ENCODE measurements at places on chromosomes 4 and X.

DNA sequence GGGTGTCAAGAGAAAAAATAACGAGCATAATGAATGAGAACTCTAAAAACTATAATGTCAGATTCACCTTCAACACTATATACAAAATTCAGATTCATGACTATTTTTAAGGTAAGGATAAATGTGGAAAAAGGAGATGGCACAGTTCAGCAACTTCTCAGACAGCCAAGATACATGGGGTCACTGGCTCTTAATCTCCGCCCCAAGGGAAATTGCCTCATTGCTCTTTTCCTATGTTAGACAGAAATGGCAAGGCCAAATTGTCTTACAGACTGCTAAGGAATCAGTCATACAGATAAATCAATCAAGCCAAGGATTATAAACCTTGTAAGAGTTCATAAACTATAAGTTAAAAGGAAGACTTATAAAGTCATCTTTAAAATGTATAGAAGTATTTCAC lies 183.4 kb downstream of the OPHN1 start:
- DNase-seq, result no peak

DNA sequence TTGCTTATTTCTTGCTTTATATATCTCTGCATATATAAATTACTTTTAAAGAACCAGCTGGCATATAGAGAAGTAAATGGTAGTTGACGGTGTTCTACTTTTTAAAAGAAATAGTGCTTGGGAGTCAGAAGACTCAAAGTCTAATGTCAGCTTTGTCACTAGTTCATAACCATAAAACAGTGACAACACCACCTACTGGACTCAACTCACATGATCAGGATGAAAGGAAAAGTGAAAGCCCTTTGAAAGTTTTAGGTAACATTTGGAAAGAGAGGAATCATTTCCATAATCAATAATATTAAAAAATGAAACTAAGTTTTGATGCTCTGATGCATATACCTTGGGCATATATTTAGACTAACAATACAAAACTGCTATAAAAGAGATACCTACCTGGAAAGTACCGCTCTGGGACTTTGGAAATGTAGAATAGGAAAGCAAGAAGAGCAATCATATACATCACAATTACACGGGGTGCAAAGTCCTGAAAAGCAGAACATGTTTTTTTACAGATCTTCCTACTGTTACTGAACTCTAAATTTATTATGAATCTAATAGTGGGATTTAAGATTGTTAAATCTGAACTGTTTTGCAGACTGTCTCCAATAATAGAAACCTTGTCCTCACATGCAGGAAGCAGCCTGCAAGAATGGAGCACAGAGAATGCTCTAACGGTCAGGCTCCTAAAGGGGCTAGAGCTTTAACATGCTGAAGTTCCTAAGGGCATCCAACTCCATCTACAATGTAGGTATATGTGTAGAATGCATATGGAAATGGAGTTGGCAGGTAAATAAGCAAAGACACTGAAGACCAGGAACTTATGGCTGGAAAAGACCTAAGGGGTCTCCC lies 15.6 kb downstream of the PAQR3 start:
- no peak for DNase-seq

GRCh38 chrX:132638313-132638712 lies 149.5 kb upstream of the MBNL3 start:
- DNase-seq, result no peak

DNA sequence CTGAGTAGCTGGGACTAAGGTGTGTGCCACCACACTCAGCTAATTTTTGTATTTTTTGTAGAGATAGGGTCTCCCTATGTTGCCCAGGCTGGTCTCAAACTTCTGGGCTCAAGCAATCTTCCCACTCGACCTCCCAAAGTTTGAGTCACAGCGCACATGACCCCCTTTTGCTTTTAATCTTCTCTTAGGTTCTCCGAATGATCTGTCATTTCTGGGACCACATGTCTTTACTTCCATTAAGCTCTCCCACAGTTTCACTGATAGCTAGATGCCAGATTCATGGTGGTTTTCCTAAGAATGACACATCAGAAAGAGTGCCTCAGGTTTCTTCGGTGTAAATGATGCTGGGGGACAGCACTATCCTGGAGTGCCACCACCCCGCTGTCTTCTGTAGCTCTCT lies 17.9 kb downstream of the PRKX start:
- DNase-seq, result no peak

- no peak for DNase-seq
Measured at GRCh38 chr4:3704669-3705068, 61.5 kb upstream of the ADRA2C start.

DNA sequence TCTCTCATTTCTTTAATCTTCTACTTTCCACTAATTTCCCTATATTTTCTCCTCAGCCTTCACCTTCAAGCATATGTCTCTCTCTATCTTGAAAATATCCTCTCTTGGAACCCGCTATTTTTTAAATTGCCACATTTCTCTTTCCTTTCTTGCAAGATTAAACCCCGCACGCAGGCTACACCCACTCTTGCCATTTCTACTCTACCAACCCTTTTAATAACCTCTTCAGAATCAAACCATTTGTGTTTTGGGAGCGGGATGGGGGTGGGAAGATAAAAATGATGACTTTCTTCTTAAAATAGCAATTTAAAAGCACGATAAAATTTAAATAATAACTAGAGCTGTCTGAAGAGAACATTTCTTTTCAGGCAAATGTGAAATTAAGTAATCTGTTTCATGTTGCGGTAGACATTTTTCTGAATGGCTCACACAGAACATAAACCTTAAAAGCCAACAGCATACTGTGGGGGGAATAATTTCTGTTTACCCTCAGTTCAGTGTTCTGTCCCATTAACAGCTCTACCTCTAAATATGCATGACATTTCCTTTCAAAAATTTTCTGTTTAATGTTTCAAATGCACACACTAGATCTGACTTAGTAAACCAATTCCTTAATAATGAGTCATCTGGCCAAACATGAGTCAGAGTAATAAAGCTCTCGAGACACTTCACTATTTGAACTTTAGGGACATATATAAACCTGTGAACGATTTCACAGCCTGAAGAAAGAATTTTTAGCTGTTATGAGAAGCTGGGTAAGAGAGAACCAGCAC lies 20.5 kb downstream of the ARSJ start:
- DNase-seq, result peak; percentile 98

DNA sequence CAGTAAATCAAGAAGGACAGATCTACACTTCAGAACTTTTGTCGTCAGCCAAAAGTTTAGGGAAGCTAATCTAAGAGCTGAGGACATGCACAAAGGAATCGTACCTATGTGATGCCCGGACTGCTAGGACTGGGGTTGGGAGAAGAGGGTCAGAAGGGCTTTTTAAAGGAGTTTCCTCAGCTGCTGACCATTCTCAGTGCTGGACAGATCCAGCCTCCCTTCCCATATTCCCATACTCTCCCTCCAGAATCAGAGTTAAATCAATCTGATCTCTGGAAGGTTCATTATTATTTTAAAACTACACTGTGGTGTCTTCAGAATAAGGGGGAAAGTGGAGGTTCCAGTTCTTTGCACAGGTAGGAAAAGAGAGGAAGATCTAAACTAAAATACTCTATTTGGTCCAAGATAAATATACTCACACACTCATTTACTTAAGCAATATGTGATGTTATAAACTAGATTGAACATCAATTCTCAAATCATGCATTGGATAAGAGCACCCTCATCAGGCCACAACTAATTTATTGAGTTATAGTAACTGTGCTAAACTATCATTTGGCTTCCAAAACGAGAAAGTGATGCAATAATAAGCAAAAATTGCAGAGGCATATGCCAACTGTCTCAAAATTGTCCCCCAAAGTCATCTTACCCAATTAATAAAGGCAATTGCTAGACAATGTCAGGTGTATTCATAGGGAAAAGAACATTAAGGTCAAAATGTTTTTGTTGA lies 124.7 kb downstream of the HNRNPD start:
- no peak for DNase-seq

DNA sequence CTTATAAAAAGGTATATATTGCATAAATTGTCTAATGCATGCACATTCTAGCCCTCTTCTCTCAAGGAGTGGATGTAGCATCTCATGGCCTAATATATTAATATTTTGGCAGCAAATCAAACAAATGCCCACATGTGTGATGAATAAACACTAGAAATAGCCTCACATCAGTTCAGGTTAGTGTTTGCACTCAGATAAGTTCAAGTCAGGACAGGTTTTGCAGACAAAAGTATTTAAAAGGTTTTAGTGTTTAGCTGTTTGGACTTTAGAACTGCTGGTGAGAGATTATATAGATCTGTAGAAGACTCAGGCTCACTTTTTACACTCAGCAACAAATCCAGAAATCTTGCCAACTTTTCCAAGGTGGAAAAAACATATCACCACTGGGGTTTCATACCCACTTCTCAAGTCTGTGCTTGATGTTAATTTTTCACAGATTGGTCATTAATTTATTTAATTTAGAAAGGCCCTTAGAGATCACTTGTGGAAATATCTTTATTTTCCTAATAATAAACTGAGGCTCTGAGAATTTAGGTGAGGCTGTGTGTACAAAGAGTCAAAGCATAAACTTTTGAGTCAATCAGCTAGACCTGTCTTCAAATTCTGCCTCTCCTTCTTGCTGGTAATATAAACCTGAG lies 362.6 kb downstream of the GASK1B start:
- DNase-seq, result no peak

DNA sequence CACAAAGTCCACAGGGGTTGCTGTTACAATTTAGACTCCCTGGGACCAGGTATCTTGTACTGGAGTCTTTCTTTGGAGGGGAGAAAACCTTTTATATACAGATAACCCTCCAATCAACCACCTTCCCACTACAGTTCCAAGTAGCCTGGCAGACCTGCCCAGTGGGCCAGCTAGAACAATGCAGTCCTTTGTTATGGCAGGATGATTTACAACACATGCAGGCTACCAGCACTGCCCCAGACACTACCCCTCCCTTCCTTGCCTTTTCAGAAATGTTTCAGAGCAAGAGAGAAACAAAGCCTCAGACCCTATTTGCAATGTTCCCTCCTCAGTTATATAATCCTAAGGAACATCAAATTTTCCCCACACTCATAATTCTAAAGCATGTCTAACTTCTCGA lies 11.1 kb downstream of the RASL11B start:
- DNase-seq, result no peak

DNA sequence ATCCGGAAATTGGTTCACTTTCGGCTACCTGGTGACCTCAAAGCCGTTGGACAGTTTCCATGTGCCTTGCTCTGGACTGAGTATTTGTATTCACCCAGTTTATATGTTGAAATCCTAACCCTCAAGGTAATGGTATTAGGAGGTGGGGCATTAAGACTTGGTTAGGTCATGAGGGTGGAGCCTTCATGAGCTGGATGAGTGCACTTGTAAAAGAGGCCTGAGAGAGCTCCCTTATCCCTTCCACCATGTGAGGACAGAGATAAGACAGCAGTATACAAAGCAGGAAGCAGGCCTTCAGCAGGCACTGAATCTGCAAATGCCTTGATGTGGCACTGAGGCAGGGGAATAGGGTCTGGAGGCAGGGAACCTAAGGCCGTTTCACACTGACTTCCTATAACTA lies 5.3 kb upstream of the OPHN1 start:
- DNase-seq, result no peak

DNA sequence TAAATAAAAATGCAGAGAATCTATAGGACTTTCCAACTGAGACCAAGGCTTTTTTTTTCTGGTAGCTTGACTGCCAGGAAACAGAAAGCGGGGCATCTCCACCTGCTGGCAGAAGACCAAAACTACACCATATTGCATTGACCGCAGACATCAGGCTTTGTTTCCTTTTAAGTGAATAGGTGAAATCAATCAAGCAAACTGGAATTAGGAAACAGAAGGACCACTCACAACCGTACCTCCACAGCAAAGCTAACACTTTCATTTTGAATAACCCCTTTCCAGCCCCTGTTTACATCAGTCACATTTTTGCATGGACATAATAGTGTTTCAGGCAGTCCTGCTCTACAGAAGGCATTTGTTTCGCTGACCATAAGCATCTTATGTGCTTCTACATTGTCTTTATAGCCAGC lies 218.2 kb downstream of the IDS start:
- DNase-seq, result peak; percentile 37

Data from fibroblast of skin of abdomen (primary cell).